ENCODE measurements at places on chromosomes 7 and 10.

GRCh38 chr10:115604627-115605026 lies 511.5 kb downstream of the ATRNL1 start:
- DNase-seq = no peak

GRCh38 chr7:22942191-22942590 lies 71.7 kb downstream of the HYCC1 start:
- no peak for DNase-seq

GRCh38 chr7:7489546-7489945 lies 46.1 kb downstream of the COL28A1 start:
- no peak for DNase-seq

- no peak for DNase-seq
Observed at GRCh38 chr7:22548313-22548712, 48.3 kb upstream of the STEAP1B start.

GRCh38 chr7:3277604-3278572 lies 23.2 kb upstream of the SDK1 start:
- DNase-seq = no peak

DNA sequence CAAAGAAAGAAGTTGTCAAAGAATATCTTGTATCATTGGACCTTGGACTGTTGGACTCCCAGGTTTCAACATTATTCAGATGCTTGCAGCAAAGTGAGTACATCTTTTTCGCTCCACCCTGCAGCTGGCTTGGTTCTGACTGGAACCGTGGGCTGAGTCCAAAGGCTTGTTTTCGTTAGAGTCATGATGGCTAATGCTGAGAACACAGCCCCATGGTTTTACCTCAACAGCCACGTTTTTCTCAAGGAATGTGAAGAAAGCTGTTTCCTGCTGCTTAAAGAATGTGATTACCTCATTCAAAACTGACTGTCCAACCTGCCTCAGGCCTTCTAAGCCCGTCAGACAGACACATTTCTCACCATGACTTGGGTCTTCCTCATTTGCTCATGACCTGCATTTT lies 69.5 kb downstream of the STEAP1B start:
- no peak for DNase-seq

DNA sequence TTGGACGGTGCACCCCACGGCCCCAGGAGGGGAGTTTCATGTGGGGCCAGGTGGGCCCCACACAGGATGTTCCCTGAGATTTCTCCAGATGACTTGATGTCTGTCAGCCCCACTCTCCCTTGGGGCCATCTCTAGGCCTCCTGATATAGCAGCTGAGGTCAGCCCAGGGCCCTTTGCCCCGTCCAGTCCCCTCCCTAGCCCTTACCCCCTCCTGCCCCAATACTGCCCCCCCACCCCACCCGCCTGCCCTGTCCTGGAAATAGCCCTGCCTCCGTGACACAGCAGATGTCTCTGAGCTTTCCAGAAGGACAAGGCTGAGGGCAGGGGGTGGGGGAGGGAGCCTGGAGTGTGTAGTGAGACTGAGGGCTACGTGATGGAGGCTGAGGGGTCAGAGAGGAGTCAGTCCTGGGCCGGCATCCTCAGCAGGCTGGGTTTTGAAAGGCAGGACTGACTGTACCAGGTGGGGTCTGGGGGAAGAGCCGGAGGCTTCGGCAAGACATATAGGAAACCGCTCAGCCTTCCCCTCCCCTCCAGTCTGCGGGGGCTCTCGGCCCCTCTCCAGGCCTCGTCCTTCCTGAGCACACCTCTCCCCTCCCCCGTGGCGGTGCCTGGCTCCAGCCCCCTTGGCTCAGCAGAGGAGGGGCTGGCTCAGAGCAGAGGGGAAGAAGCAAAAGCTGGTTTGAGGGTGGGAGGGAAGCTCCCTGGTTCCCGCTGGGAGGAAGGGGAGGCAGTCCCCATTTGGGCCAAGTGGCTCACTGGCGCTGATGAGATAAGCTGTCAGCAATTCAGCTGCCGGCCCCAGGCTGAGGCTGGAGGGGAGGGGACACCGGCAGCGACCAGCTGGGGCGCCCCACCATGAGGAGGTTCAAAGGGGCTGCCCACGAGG lies 2.0 kb downstream of the FLNC start:
- DNase-seq = no peak

DNA sequence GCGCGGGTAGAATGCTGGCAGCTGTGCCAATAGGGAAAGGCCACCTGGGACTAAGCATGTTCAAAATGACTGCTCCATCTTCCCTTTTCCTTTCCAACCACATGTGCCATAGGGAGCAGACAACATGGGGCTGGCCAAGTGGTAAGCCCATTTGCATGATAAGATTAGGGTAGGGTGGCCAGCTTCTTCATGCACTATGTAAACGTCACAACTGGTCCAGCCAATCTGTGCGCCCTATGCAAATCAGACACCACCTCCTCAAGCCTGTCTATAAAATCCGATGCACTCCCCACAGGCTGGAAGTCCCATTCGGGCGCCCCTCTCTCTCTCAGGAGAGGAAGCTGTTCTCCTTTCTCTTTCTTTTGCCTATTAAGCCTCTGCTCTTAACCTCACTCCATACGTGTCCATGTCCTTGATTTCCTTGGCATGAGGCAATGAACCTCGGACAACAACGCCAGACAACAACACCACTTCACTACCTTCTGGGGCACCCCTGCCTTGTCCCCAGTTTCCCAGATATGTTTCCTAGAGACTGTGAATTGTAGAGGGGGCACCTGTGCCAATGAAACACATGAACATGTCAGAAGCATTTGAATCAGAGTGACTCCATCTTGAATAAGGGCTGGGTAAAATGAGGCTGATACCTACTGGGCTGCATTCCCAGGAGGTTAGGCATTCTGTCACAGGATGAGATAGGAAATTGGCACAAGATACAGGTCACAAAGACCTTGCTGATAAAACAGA lies 19.1 kb upstream of the EXOC6 start:
- DNase-seq = no peak

- DNase-seq = no peak
Observed at GRCh38 chr10:78416031-78417011, 382.7 kb downstream of the RPS24 start.

DNA sequence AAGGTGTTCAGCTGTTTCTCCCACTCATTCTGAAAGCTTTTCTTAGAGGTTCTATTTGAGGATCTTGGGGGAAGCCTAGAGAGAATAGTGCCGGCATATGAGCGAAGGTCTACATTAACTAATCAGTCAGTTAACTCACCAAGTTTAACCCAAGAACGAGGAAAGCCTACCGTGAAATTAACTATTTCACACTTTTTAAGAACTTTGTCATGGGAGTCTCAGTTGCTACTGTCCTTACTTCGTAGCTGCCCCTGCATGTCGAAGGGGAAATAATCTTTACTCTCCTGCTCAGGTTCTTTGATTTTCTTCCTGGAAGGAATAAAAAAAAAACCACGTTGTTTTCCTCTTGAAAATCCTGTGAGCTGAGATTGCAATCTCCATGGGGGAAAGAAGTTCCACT lies 115.1 kb downstream of the FRMD4A start:
- DNase-seq = no peak

- no peak for DNase-seq
Observed at GRCh38 chr10:54585572-54585971, 215.5 kb downstream of the PCDH15 start.

DNA sequence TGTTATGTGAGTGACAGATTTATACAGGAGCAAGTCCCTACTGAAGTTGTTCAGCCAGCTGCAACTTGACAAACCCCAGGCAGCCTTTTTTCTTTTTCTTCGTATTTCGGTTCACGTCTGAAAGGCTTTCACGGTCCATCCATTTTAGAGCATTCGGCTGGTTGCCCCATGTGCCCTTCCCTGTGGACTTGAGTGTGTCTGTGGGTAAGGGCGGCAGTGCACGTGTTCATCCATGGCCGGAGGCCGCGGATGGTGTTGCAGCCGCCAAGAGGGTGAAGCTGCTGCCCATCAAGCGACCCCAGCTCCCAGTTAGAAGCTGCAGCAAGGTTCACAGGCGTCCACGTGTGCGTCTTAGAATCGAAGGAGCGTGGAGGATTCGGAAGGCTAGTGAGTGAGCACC lies 35.9 kb downstream of the PPP2R2D start:
- no peak for DNase-seq

DNA sequence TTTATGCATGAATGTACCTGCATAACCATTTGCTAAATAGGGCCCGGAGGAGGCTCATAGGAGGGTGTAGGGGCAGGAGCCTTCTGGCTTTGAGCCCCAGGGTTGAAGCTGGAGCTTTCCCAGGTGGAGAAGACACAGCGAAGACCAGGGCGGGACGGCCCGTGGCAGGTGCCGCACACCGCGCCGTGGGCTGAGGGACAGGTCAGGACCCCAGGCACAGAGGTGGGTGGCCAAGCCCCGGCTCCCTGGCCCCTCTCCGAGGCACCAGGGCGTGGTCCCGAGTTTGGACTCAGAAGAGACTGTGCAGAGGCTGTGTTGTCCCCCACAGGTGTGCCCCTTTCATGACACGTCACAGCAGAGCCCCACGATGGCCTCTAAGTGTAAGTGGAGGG lies 56.5 kb downstream of the PWWP2B start:
- no peak for DNase-seq

DNA sequence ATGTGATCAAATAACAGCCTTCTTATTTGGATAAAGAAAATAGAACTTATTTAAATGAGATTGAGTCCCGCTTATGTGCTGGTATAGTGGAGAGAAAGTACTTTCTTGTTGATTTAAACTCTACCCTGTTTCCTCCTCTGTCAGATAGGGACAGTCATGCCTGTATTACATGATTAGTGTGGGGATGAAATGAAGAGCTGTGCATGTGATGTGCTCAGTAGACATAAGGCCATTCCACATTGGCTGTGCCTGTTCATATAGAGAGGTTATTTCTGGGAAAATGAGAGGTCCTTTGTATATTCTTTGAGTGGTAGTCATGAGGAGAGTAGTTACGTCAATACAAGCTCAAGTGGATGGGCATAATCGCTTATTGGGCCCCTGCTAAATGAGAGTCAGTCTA lies 5.7 kb downstream of the MTURN start:
- no peak for DNase-seq

DNA sequence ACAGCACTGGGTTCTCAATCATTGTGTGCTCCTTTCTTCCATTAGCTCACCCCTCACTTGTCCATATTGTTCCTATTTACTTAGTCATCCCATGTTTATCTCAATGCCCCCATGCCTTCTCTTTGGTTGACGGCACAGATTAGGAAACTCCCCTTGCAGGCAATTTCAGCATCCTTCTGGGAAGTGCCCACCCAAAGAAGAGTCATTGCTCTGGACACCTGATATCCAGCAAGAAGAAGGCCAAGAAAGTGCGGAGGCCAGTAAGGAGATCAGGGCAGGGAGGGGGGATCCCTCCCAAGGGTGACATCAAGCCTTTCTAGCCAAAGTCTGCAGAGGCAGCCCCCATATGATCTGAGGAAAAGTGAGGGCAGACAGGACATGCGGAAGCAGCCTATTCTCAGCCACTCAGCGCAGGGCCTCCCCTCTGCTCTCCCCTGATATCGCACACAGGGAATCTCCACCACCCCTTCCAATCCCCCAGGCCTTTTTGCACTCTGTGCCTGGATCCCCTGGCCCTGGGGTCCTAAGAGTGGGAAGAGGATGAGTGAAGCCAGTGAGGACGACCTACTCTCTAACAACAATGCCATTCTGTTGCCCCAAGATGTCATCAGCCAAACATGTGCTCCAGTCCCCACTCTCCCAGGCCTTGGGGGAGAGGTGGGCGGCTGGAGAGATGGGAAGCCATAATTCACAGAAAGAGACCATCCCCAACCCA lies 1.8 kb downstream of the TRPV6 start:
- DNase-seq = no peak

- peak; percentile 55 for DNase-seq
Observed at GRCh38 chr7:7969306-7970236, 975 bp downstream of the GLCCI1 start.

DNA sequence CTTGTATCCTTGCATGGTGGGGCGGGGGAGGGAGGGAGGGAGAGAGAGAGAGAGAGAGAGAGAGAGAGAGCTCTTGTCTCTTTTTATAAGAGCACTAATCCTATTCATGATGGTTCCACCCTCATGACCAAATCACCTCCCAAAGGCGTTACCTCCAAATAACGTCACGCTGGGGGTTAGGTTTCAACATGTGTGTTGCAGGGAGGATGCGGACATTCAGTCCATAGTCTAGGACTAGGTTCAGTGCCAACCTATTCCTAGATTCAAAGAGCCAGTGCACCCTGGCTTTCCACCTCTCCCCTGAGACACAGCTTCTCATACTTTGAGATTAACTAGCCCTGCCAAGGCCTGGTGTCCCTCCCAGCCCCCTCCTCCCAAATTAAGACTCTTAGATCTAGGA lies 123.0 kb downstream of the GRK5 start:
- DNase-seq = no peak

- DNase-seq = no peak
Observed at GRCh38 chr7:121924269-121925186, 51.6 kb downstream of the PTPRZ1 start.

DNA sequence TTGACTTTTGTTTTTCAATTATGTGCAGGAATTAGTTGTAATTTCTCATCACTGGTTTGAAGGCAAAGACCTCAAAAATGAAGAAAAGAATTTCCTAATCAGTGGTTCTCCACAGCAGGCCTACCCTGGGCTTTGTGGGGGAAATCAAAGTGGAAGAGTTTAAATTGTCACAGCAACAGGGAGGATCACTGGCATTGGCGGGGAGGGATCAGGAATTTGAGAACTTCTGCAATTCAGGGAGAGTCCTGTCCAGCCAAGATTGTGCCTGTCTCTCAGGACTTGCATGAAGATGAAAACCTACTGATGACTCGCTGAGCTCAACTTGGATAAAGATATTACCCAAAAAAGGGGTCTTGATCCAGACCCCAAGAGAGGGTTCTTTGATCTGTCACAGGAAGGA lies 70.1 kb downstream of the HACD1 start:
- DNase-seq = no peak

DNA sequence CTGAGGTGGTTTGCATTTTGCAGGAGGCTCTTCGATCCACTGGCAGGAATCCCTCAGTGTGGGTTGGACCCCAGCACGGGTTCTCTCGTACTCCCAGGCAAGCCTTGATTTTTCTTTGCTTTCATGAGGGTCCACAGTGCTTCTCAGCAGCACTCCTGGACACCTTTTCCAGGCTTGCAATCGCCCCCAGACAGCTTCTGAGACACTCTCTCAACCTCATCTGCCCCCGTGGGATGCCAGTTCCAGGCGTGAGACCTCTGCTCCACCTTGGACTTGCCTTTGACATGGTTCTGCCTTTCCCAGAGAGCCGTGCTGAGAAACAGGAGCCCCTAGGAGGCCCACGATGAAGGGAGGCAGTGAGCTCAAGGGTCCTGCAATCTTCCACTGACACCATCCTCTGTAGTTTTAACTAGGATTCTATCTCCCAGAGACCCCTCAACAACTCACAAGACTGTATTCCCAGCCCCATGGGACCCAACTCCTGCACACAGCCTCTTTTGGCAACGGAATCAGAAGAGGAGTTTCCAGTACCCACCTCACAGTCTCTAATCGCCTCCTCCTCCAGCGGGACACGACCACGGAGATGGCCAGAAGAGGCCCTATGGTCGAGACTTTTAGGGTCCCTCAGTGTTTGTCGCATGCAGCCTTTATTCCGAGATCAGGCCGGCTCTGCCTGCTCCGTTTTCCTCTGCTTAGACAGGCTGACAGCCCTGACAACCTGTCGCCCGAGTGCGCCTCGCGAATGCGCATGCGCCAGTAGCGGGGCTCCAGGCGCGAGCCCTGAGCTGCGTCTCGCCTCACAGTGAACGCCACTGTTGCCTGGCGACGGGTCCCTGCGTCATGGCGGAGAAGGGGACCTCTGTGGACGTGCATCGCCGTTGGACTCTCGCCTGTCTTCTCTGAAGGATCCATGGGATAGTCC lies 26.0 kb upstream of the ZNF273 start:
- peak; percentile 82 for DNase-seq

GRCh38 chr7:93265220-93265619 lies 33.1 kb downstream of the VPS50 start:
- no peak for DNase-seq

Measured in activated naive CD8-positive, alpha-beta T cell treated with anti-CD3 and anti-CD28 coated beads for 36 hours (primary cell).